ENCODE measurements at places on chromosomes 2 and 18.
A peak's percentile ranks its signal among the peaks of the same experiment; 100 is the strongest.

- no peak for DNase-seq
These were observed 203.7 kb downstream of the TMEM163 start for GRCh38 chr2:134515137-134515536.

DNA sequence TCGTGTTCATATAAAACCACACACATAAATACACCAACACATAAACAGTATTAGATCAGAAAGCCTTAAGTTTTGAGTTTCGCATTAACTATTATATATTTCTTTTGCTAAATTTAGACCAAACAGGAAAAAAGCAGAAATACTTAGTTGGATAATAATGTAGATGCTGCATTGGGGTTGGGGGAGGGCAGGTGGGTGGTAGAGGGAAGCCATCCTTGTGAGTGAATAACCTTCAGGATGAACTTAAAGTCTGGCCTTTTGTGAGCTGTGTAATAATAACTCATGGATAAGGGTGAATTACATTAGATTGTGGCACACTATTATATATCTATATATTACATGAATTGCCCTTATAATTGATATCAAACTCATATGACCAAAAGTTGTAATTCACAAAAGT lies 174.7 kb downstream of the WDR7 start:
- DNase-seq, result no peak

DNA sequence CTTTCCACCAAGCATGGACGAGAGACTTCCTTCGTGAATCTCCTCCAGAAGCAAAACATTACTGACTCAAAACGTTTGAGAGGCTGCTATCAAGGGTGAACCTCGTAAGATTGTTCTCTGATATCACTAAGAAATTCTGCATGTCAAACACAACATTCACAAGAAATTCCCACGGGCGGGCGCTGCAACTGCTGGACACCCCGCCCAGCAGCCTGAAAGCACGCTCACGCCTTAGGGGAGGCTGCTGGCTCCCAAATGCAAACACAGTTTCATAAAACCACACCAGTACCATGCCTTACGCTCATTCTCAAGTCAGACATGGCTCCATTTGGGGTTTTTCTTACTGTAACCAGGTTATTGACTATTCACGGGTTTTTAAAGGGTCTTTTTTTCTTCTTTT lies 39.0 kb downstream of the MBP start:
- DNase-seq, result no peak

DNA sequence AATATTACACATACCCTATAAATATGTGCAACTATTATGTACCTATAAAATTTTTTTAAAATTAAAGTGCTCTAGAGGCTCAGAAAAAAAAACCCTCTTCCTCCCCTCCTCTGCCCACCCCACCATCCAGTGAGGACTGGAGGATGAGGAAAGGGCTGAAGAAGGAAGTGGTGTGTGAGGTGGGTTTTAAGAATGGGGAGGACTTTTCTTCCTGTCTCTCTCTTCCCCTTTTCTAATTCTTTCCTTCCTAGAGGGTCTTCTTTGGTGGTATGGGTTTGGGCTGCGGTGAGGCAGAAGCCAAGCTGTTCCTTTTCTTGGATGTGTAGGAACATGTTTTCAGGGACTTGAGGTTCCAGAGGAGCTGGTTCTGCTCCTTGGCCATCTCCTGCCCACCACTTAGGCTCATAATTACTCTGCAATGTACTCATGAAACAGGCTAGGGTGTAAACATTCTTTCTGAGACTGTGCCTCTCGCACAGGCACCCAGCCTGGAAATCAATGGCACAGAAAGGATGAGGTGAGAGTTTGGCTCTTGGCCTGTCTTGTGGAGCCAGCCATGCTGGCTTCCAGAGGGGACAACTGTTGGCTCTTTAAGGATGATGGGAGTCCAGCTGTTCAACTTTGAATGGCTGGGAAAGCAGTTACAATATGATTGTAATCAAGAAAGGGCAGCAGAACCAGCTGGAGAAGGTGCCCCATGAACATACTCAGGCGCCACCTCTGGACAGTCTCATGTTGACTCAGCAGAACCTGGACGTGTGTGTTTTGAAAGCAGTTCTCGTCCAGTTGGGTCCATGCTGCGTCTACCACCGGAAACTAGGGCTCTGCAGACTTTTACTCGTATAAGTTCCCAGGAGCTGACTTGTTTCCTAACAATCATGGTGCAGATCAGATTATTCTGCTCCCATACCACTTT lies 38.3 kb downstream of the IL1RL2 start:
- no peak for DNase-seq

- DNase-seq, result no peak
These were observed 38.1 kb upstream of the LBH start for GRCh38 chr2:30193104-30193681.

DNA sequence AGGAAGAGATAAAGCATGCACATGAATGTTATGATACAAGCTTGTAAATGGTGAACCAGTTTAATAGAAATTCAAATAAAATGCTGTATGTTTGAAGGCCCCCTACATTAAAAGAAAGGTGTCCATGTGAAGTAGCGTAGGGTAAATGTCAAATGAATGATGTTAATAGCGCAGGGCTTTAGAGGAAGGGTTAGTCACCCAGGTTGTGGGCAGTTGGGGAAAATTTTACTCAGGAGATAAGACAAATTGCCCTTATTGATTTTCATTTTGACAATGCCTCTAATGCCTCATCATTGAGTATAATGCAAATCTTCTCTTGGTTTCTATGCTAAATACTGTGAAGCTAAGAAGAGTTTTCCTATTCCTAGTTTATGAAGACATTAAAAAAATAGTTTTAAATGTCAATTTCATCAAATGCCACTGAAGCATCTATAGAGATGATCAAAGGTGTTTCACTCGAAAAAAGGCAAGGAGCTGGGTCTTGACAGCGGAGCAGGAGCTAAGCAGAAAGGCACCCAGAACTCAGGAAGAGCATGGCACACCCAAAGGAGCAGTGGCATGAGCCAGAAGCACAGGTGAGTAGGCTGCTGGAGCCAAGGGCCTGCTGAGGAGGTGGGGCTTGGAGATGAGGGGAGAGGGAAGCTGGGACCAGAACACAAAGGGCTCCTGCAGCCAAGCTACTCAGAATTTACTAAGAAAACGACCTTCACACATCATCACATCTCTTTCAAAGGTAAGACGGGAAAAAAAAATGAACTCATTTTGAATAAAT lies 129.3 kb upstream of the ACKR3 start:
- DNase-seq, result no peak

DNA sequence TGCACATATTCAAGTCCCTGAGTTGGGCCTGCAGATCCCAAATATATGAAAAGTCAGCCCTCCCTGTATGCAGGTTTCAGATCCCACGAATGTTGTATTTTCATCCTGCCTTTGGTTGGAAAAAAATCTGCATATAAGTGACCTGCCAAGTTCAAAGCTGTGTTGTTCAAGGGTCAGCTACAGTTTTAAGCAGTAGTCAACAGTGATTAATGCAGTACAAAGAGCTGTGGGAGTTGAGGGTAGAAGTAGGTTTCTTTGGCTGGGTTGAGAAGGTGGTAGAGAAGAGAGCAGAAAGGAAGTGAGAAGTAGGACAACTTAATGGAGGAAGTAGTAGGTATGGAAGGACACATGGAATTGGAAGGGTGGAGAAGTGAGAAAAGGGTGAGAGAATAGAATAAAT lies 127.9 kb downstream of the ANKRD44 start:
- no peak for DNase-seq

- no peak for DNase-seq
These were observed 1.2 kb upstream of the OTX1 start for GRCh38 chr2:63049211-63049969.

GRCh38 chr2:158457092-158457825 lies 507 bp downstream of the PKP4 start:
- peak; percentile 44 for DNase-seq

DNA sequence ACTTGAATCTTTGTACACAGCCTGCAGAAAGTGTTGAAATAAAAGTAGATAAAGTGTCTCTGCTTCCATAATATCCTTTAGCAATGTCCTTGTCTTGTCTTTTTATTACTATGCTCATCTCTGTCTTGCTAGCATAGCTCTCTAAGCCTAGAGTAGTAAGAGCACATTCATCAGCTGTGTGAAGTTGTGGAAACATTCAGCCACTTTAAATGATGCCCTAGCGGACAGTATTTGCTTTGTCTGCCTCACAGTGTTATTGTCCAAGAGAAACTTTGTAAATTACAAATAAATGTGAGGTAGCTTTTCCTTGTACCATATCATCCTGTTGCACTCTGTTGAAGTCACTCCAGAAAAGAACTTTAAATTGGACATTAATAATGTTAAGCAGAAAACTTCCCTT lies 60.3 kb upstream of the TTC21B start:
- no peak for DNase-seq

- DNase-seq, result no peak
These were observed 422.1 kb upstream of the HNRNPA3 start for GRCh38 chr2:176790468-176790867.

DNA sequence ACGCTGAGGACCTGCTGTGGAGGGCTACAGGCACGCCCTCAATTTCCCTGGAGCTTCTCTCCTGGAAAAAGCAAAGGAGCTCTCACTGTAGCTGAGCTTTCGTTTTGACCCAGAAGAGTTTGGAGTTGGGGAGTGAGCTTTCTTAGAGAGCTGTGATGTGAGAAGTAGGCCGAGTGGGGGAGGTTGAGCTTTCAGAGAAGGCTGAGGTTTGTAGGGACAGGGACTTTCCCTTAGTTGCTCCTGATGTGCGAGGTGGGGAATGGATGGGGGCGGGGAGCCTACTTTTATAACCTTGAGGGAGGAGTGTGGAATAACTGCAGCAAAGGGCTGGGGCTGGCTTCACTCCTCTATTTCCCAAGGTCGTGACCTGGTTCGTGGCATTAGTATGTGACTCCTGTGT lies 47.1 kb downstream of the ZNF532 start:
- DNase-seq, result no peak

- DNase-seq, result no peak
These were observed 279.1 kb upstream of the ZEB2 start for GRCh38 chr2:144798989-144799388.

DNA sequence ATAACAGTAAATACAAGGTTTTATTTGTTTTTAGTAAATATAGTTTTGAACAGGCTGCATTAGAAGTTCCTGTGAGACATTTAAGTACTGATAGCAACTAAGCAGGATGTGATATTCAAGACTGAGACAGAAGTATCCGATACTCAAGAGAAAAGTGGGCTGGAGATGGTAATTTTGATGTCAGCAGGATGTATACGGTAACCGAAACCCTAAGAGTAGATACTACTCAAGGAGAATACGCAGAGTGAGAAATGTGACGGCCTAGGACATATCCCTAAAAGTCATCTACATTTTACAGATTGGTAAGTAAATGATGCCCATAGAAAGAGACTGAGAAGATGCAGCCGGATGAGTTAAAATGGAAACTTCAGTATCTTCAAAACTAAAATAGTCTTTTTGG lies 115.4 kb downstream of the GORASP2 start:
- DNase-seq, result no peak

GRCh38 chr2:45460825-45461224 lies 150.2 kb downstream of the SRBD1 start:
- no peak for DNase-seq

DNA sequence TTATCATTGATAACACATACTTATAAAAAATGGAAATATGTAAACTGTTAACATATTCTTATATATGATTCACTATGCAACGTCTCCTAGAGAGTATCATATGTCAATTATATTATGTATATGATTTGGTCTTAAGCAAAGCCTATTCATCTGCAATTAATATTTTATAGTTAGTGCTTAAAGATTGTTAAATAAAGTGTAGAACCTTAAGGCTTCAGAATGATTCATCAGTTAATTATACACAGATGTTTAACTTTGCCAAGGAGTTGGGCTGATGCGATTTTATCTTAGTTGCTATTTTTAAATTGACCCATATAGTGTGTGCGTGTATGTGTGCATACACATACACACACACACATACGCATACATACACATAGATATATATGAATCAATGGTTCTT lies 323.1 kb downstream of the RBM43 start:
- no peak for DNase-seq

DNA sequence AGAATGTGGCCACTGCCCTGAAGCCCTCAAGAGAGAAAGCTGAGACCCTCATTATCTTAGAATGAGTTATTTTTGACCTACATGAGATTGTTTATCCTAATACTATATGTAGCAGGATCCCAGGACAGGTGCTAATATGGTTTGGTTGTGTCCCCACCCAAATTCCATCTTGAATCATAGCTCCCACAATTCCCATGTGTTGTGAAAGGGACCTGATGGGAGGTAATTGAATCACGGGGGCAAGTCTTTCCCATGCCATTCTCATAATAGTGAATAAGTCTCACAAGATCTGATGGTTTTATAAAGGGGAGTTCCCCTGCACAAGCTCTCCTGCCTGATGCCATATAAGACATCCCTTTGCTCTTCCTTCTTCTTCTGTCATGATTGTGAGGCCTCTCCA lies 76.8 kb downstream of the CCBE1 start:
- DNase-seq, result no peak

GRCh38 chr2:239377591-239377990 lies 23.2 kb downstream of the HDAC4 start:
- DNase-seq, result no peak

DNA sequence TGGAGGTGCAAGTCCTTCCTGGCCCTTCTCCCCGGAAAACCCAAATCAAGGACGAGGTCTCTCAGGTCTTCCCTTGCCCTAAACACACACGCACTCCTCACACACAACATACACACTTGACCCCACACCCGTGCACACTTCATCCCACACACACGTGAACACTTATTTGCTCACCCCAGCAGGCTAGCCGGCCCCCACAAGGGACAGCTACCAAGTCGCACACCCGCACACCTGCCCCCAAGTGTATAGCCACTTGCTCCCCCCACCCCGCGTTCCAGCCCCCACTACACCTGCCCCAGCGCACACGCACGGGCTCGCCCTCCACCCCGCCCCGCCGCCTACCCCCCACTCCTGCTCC lies 359 bp downstream of the TGFBRAP1 start:
- DNase-seq, result no peak

- no peak for DNase-seq
These were observed 858.1 kb downstream of the TRIB2 start for GRCh38 chr2:13574831-13575230.

GRCh38 chr18:24782566-24782965 lies 322.1 kb downstream of the HRH4 start:
- DNase-seq, result no peak

DNA sequence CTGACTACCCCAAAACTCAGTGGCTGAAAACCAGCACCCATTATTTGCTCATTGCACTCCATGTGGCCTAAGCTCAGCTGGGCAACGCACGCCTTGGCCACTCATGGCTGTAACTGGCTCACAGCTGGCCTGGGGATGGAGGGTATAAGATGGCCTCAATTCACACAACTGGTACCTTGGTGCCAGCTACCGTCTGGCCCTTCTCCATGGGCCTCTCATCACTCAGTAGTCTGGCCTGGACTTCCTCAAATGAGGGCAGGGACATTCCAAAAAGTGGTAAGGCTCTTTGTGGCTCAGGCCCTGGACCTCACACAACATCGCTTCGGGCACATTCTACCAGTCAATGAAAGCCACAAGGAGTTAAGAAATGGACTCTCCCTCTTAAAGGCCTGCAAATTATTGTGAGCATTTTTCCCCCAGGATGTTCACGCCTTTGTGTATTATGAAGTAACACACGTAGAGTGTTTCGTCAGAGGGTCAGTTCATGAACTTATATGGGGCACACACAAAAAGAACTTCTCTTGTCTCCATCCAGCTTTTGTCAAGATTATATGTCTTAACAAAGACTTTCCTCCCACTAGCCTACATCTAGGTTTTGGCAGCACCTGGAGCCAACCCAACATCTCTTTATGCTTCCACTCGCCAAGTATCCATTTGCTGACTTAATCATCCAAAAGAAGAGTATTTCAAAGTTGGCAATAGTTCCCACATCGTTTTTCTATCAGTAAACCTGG lies 145.2 kb downstream of the CCBE1 start:
- DNase-seq, result no peak
